NCI-H226 (cell line): ENCODE measurements at places on chromosomes 4 and X.

GRCh38 chrX:25968920-25969319, 169.2 kb upstream of the MAGEB18 start:
- no peak for DNase-seq

DNA sequence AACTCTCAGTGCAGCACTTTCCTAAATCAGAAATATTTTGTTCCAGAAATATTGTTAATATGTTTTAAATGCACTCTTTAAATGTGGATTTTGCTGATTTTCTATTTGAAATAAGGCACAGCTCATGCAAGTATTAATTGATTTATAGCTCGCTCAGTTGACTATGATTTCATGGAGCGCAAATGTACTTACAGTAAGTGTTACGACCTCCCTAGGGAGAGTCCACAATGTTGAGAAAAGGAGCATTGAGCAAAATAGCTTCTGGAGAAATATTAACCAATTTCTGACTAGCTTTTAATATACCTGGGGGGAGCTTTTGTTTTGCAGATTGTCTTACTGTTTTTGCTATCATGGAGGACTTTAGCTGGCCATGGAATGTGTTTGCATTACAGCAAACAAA, 1687.5 kb downstream of the STIM2 start:
- no peak for DNase-seq

DNA sequence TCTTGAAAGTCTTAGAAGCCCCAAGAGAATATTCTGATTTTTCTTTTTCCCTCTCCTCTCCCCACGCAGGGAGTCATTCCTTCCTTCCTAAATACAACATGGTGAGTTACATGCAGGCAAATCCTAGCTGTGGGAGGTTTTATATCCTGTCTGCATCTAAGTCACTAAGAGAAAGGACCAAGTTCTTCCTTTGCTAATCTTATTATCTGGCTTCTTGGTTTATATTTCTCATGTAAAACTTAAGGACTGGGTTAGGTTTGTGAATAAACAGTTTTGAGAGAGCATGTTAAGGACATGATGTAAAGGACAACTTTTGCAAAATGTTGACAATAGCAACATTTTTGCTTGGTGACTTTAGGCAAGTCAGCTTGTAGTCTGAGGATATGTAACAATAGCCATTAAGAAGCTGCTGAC, 5.1 kb upstream of the CXCL9 start:
- DNase-seq: no peak

DNA sequence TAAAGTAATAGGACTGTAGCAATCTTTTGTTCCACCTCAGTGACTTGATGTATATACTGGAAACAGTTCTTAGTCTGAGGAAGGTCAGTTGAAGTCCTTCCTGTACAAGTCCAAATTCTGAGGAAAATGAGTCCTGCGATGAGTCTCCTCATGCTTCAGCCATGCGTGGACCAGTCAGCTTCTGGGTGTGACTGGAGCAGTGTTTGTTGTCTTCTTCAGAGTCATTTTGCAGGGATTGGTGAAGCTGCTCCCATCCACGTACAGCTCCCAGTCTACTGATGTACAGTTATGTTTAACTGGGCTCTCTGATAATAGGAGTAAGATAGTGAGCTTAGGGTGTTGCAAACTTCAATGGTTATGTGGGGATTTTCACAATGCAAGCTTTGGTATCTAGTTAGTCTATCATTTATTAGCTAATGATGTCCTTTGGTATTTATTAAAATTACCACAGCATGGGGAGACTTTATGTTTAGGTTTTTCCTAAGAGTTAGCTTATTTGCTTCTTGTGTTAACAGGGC, 3.4 kb downstream of the UGT2B17 start:
- DNase-seq: no peak

DNA sequence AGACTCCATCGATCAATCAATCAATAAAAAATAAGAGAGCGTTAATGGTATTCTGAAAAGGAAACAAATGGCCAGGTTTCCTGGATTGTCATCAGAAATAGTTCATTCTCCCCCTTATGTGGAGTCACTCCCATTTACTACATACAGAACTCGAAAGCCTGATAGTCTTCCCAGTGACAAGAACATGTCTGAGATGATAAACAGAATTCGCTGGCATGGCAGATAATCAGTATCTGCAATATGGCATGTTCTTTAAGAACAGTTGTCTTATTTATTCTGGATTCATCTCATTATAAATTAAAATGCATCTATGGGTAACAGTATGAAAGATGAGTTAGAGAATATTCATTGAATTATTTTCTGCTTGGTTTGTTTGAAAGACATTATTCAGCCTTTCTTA, 61.4 kb downstream of the LRP2BP start:
- no peak for DNase-seq

- no peak for DNase-seq
Observed at GRCh38 chr4:81740487-81740886, 268.8 kb upstream of the RASGEF1B start.

DNA sequence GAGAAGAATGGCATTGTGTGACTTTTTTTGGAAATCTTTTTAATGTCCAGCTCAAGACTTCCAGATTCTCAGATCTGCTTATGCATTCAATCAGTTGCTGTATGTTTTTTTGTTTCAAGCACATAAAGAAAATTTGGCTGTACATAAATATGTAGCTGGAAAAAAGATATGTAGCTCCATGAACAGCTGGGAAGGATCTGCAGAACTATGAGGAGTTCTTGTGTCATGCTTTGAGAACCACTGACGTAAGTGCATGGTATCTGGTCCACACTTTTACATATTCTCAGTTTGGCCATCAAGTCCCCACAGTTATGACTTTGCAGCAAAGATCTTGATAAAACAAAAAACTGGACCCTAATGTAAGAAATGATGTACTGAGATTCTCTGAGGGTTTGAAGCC, 165.9 kb downstream of the KIT start:
- no peak for DNase-seq

DNA sequence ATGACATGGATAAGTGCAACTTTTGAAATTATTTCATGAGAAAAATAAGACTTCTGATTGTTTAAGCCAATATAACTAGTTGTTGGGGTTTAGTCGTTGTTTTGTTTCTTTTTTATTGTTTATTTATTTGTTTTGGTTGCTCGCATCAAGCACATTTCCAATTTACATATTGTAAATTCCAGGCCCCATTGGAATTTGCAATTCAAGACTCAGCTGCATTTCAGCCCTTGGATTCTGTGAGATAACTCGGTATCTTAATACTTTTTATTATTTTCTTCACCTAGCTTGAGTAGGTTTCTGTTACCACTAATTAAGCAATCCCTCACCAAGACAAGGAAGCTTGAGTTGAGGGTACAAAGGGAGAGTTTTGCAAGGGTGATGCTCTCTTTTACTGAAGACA, 318.3 kb upstream of the GATB start:
- no peak for DNase-seq

GRCh38 chr4:67468830-67469229, 76.5 kb downstream of the CENPC start:
- DNase-seq: no peak

- no peak for DNase-seq
Observed at GRCh38 chrX:24777660-24778059, 83.9 kb downstream of the POLA1 start.

GRCh38 chrX:150326541-150327247, 36.4 kb upstream of the MAMLD1 start:
- no peak for DNase-seq

DNA sequence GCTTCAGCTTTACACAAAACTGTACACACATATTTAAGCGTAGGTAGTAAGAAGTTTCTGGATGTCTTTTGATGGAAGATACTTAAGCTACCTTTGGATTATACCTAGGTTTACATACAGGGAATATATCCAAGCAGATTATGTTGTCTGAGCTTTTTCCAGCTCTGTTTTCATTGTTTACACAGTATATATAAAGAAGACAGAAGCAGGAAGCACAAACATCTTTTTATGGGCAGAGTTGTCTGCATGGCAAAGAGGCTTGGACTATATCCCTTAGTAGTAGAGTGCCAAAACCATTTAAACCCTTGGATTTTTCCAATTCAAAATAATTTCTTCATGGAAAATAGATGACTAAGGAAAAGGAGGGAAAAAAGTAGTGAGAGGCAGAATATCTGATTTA, 329.4 kb upstream of the AGA start:
- DNase-seq: no peak

- no peak for DNase-seq
Observed at GRCh38 chr4:41069257-41069656, 145.1 kb downstream of the APBB2 start.

DNA sequence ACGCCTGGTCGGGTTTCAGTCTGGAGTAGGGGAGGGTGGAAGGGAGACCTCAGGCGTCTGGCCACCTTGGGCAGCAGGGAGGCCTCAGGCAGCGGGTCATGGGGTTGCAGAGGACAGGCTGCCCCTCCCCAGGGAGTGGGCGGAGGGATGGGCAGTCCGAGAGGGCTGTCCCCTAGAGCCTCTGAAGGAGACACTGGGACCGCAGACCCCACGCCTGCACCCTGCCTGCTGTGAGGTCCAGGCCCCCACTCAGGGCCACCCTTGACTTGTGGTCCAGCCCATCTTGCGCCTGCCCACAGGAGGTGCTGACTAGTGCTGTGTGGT, 16.5 kb downstream of the FGFRL1 start:
- DNase-seq: no peak

DNA sequence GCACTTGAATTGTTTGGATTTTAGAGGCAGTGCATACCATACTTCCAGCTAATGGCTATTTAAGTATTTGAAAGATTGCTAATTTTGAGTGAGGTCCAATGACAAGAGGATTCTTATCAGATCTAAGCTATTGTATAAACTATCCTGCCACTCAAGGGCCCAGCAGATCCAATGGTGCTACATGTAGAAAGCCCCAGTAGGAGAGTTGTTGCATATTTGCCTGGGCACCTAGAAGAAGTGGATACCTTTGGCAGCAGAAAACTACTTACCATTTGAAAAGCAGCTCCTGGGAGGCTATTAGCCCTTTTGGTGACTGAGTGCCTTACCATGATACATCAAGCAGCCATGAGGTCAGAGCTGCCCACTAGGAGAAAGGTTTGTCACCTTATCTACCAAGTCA, 447.3 kb downstream of the C4orf33 start:
- no peak for DNase-seq

- peak; percentile 3 for DNase-seq
Observed at GRCh38 chr4:22595684-22596083, 79.8 kb upstream of the ADGRA3 start.

DNA sequence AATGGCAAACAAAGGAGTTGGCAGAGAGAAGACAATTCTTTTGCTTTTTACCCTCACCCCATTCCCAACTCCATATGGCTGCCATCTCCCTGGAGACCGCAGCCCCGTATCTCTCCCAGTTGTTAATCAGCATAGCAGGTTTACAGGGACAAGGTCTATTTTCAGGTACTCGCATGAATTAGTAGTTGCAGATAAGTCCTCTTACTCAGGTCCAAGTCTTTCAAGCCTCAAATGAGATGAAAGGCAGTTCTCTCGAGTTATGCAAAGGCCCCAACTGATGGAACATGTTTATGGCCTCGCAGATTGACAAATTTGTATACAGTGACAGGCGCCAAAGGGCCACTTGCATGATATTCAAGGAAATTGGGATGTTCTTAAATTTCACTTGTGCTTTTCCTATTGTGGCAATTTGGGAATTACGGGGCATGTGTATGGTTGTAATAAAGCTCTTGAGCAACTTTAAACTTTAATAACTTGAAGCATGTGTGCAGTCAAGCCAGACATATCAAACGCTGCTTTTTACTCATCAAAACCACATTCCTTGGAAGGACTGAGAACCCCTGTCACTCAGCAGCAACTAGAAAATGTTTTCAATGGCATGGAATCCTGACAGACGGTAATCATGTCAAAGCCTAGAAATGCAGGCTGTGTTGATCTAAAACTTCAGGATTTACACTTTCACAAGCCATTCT, 45.1 kb downstream of the KDR start:
- DNase-seq: no peak

GRCh38 chrX:23821847-23822246, 38.9 kb downstream of the SAT1 start:
- DNase-seq: no peak

GRCh38 chr4:72896515-72896914, 173.0 kb downstream of the COX18 start:
- peak; percentile 91 for DNase-seq

GRCh38 chr4:101345596-101346350, 1.6 kb downstream of the PPP3CA start:
- peak; percentile 28 for DNase-seq

- DNase-seq: no peak
Observed at GRCh38 chr4:47309165-47309564, 154.3 kb downstream of the COMMD8 start.
